ENCODE measurements at places on chromosomes 16 and 17. TPM values are rescaled to one million over a fixed set of nuclear protein-coding genes. Genes with fewer than 3 reads are reported as not detected.

Gene PRAC2
- total RNA-seq: not detected

Gene CTRL
- total RNA-seq: 3.2 TPM

Gene OSGIN1
- 6.4 TPM for total RNA-seq

Gene KRTAP4-5
- total RNA-seq: not detected

Gene TBC1D3D
- total RNA-seq: not detected
